ENCODE measurements at places on chromosomes 5 and 9.

- no peak for DNase-seq
Measured at GRCh38 chr5:2748861-2749513, 2.5 kb downstream of the IRX2 start.

- DNase-seq: no peak
Measured at GRCh38 chr5:98186128-98186527, 587.3 kb upstream of the RGMB start.

GRCh38 chr5:149172709-149173505 lies 31.6 kb downstream of the ABLIM3 start:
- no peak for DNase-seq

DNA sequence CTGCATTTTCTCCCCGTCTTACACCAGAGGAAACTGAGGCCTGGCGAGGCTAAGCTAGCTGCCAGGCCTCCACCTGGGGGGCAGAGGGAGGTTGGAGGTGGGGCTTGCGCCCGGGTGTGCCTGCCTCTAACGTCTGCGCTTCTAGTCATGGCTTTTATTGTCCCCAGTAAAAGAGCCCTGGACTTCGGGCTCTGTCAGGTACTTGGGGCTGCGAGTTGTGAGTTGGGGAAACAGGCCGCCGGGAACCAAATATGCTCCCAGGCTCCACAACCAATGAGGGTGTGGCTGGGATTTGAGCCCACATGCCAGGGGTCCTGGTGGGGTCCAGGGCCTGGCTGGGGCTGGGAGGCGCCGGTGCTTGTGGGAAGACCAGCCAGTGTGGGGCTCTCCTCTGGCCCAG lies 57.4 kb upstream of the NOTCH1 start:
- no peak for DNase-seq

- DNase-seq: no peak
Measured at GRCh38 chr5:78758169-78758839, 109.7 kb upstream of the LHFPL2 start.

DNA sequence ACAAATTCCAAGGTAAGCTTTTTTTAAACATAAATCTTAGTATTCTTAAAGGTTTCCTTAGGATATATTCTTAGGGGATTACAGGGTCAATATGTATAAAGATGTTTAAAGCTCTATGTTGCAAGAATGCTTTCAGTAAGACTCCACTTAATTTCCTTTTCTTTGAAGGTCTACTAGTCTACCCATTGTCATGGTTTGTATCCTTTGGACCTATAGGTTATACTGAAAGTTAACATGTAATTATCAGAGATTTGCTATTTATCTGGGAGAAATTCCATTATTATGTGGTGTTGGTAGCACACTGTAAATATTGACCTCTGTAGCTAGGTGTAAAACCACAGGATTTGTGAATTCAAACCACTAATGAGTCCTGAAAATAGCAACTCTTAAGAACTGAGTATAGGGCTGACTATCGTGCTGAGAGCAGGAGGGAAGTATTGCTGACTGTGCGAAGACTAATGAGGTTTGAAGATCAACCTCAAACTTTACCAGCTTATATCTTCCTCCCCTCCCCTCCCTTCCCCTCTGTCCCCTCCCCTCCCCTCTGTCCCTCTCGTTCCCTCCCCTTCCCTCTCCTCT lies 85.6 kb downstream of the GADD45G start:
- DNase-seq: no peak

All from foreskin keratinocyte (primary cell).